Ureter (tissue), 1 donor: ENCODE measurements at places on chromosomes 7 and 10. TPM values are rescaled to one million over a fixed set of nuclear protein-coding genes. Genes with fewer than 3 reads are reported as not detected.

- DNase-seq: no peak
Measured at GRCh38 chr10:80409121-80409520, 770 bp downstream of the PRXL2A start.

- DNase-seq: no peak
Measured at GRCh38 chr7:132402751-132403245, 173.5 kb downstream of the PLXNA4 start.

DNA sequence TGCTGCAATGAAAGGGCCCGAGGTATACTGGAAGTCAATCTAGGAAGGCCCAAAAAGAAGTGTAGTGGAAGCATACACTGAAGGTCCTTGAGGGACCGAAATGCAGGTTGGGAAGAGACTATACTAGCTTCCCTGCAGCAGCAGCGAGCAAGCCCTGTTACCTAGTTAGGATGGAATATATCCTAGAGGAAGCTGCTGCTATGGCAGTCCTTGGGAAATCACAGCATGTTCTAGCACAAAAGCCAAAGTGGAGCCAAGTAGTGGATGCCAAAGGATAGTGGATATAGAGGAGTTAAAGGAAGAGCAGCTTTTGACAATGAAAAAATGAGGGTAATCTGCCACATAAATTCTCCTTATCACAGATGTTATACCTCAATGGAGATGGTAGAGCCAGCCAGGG is 123.8 kb upstream of the STARD3NL start:
- no peak for DNase-seq

DNA sequence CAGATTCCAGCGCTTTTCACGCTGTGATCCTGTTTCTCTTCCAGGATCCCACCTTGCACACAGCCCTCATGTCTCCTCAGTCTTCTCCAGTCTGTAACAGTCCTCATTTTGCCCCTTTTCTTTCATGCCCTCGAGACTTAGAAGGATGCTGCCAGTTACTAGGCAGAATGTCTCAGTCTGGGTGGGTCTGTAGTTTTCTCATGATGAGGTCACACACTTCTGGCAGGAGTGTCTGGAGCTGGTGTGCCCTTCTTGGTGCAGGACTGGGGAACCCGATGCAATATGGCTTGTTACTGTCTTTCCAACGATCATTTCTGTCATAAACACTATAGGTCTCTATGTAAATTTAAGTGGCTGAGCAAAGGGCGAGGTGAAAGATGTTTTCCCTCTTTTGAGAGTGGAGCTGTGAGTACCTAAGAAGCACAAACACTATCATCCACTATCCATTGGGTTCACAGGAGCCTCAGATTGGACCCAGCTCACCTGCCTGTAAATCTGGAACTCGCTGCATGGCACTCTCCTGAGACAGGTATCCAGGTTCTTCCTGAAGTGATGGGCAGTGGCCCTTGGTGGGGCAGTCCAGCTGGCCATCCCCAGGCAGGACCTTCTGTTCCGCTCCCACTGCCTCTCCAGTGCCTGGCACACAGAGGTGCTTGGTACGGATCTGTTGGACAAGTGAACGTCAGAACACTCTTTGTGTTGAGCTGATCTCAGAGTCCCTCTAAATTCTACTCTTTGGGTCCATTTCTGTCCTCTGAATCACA is 64.3 kb upstream of the ZNF32 start:
- no peak for DNase-seq

VAX1 gene
- not detected for total RNA-seq

- peak; percentile 50 for DNase-seq
Measured at GRCh38 chr7:132255898-132256297, 320.4 kb downstream of the PLXNA4 start.

ADGRA1 gene
- total RNA-seq: 0.13 TPM

GRCh38 chr10:50392966-50393718 is 141.8 kb upstream of the ASAH2 start:
- no peak for DNase-seq

GRCh38 chr10:58023341-58024073 is 244.2 kb downstream of the IPMK start:
- no peak for DNase-seq

GRCh38 chr7:120334475-120334874 is 61.5 kb downstream of the KCND2 start:
- no peak for DNase-seq

DNA sequence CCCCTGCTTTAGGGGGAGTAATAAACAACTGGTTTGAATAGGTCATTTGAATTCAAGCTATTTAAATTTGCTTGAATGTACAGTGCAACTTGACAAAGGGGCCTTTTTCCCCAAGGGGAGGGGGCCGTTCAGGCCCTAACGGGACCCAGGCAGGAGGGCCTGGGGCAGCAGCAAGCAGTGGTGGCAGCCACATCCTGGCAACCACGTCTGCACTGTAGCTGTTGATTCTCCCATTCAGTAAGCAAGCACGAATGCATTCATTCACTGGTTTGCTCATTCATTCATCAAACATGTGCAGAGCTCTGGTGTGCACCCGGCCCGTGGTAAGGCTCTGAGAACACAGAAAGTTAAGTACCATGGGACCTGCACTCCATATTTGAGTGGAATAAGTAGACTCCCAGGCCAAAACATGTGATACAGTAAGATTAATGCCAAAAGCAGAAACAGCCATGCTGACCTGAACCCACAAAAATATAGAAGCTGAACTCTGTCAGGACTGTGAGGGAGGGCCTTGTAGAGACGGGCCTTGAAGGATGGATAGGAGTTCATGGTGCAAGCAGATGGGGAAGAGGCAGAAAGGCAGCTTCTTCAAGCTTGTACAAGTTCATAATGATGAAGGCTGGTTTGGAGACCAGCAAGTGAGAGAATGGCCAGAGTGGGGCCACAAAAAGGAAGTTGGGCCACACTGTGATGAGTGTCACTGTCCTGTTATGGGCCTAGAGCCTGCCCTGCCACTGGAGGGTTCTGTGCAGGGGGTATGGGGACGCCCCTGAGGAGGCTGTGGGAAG is 29.3 kb upstream of the C10orf53 start:
- DNase-seq: peak; percentile 25

DNA sequence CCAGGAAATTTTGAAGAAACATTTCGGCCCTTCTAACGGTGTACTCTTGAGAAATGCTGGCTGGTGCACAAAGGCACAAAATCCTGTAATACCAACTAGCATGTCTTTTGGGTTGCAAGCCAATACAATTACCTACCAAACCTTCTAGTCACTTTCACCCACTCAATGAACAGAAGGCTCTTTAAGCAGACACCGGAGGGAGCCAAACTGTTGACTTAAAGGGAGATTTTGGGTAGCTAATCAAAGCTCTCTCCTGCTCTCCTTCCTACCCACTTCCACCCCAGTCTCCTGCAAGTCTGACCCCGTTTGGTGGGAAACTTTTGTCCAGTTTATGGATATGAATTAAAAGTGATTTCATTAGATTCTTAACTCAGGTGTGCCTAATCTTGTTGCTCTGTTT is 24.0 kb downstream of the GRM3 start:
- DNase-seq: no peak

SPDYE8 gene
- total RNA-seq: not detected

DNA sequence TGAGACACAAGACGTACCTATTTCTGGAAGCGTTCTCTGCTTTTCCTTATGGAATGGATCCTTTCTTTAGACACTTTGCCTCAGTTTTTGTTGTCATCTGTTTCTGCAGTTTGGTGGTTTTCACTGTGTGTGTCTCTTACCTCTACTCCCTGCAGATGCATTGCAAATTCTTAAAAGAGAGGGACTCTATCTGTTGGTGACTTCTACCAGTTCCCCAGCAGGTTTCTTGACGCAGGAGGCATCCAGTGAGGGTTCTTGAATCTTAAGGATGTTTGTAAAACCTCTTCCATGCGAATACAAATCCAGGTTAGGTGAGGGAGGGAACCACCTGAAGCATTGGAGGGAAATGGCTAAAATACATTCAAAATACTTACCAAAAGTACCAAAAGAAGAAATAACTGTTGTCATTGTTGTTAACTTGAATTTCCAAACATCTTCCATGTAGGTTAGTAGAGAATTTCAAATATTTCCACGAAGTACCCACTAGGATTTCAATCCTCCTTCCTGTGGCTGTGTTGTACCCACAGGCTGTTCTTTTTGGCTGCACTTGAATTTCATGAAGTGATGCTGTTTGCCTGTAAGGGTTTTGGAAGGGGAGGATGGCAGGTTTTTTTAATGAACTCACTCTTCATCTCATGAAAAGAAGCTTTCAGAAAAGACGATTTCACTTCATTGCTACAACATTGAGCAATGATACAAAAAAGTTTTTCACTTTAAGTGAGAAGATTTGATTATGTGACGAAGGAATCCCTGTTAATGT is 32.2 kb downstream of the PLXDC2 start:
- no peak for DNase-seq
